ENCODE measurements at places on chromosomes 3 and 15.

GRCh38 chr3:59862686-59863085, 812.9 kb upstream of the CFAP20DC start:
- no peak for DNase-seq

DNA sequence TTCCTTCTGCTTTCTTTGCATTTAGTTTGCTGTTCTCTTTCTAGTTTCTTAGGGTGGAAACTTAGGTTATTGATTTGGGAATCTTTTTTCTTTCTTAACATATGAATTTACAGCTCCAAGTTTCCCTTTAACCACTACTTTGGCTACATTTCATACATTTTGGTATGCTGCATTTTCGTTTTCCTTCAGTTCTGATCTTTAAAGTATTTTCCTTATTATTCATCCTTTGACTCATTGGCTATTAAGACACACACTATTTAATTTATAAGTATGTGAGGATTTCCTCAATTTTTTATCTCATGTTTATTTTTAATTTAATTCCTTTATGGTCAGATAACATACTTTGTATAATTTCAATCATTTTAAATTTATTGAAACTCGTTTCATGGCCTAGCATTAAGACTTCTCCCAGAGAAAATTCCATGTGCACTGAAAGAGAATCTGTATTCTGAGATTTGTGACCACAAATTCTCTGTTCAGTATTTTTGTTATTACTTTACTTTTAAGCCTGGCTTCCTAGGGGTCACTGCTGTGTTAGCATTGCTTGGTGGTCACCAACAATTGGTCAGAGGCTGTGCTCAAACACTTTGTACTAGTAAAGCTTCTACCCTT, 87.7 kb downstream of the CFAP20DC start:
- DNase-seq, result no peak

DNA sequence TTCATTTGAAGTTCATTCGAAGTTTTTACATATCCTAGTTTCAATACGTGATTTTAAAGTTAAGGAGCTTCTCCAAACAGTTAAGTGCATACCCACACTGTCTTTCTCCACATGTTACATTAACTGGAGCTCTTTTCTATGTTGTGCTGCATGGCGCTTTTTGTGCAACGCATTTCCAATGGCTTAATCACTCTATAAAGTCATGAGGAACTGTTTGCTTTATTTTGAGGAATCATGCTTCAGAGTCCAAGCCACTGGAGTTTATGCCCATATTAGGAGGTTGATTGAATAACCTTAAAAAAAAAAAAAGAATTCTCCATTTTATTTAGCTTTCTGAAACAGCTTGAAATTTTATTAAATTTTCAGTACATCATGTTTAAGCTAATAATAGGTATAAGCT, 109.4 kb upstream of the MBNL1 start:
- no peak for DNase-seq

- no peak for DNase-seq
Measured at GRCh38 chr3:148600440-148600839, 97.3 kb upstream of the AGTR1 start.

DNA sequence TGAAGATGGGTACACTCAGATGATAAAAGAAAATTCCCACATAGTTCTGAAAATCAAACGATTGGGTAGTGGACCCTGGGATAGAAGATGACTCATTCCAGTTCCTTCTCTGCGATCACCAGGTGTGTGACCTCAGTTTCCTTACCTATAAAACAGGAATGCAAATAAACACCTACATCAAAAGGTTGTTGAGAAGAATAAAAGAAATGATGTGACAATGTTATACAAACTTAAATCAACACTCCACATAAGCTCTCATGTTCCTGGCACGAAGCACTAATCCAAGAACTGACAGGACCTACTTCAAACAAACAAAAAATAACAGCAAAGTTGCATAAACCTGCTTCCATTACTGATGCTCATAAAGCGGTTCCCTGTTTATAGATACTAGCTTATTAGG, 69.2 kb downstream of the RORA start:
- peak; percentile 28 for DNase-seq

DNA sequence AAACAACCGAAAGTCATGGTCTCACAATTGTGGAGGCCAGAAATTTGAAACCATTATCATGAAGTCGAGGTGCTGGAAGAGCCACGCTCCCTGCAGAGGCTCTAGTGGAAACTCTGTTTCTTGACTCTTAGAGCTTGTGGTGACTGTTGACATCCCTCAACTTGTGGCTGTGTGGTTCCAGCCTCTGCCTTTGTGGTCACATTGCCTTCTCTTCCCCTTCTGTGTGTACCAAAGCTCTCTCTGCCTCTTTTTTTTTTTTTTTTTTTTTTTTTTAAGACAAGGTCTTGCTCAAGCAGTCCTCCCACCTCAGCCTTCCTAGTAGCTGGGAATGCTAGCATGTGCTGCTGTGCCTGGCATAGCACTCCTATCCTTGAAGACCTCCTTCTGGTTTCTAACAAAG, 48.7 kb upstream of the CRTC3 start:
- DNase-seq, result no peak

DNA sequence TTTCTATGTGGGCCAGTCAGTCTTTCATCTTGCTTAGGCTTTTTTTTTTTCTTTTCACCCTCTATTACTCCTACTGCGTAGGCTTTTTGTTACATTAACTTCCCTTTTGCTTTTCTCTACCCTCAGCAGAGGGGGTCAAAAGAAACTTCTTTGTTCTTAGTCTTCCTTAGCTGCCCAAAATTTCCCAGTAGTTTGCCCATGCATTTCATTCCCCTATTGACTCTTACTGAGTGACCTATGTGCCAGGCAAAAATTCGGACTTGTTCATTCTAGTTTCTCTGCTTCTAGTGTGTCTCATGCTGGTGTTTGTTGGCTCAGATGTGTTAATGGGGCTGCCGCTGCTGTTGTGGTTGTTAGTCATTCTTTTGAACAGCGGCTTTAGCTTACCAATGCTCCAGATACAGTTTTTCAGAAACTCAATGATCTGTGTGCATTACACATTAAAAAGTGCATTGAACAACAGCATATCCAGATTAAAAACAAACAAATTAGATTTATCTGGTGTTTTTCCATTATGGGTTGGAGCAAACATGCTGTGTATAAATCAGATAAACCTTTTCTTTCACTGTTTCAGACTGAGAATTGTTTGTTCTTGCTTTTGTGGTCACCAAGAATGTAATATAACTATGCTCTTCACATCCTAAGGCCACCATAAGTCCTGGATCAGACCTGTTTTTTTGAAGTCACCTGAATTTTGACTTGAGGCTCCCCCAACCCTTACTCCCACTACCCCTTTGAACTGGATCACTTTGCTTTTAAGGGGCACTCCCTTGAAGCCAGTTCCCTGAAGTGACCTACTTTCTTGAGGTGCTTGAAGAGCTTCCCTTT, 43.1 kb downstream of the PDE8A start:
- no peak for DNase-seq

GRCh38 chr3:106206613-106207012, 337.8 kb upstream of the CBLB start:
- DNase-seq, result no peak

DNA sequence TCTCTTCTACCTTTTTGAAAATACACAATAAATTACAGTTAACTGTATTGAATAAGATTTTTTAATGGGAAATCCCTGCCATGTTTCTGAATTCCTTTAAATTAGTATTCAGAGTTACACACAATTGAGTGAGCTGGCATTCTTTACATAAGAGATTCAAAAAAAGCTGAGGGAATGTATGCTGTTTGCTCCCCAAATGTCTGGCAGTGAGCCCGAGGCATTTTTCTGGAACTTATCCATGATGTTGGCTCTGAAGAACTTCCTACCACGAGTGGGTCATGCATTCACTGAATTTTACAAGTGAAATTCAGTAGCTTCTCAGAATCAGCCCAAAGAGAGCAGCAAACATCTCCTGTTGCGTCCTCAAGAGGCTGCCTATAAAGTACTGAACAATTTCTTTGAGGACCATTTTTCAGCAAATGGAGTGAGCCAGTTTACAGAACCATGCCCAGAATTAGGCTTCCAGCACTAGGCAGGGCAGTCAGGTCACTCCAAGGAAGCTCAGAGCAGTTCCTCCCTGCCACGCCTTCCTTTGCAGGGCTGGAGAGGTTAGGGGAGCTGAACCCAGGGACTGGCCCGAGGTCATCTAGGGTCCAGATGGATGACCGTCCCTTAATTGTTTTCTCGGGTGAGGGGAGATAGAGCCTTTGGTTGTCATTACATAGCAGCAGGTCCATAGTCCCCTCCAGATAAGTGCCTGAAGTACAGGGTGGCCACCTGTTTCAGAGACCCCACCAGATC, 21.2 kb downstream of the GABRA5 start:
- DNase-seq, result no peak

GRCh38 chr15:42133886-42134502, 22.4 kb downstream of the PLA2G4F start:
- peak; percentile 42 for DNase-seq

DNA sequence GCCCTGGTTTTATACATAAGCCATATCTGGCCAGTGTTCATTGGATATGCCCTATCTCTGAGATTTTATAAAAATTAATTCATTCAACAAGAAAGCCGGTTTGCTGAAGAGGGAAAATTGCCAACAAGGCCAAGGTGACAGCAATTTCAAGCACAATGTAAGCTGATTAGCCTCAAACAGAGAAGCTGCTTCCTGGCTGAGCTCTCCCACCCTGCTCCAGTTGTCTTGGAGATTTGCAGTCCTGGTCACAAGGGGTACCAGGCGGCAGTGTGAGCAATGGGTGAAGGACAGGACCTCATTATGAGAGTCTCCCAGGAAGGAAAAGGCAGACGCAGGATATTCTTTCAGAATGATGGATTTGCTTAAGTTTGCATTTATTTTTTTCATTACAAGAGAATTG, 5.4 kb upstream of the THSD4 start:
- no peak for DNase-seq

DNA sequence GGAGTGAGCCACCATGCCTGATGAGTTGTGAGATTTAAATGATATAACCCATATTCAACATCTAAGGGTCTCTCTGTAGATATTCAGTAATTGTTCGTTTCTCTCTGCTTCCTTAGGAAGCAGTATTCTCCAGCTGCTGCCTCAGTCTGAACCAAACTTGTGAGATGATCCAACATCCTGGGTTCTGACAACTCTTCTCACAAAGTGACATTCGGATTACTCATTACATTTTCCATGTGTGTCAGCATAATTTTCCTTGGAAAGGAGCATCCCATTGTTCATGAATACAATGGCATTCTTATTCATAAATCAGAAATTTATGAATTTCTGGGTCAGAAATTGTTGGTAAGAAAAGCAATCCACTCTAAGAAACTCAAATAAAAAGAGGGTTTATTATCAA, 15.0 kb upstream of the SEC22A start:
- no peak for DNase-seq

- no peak for DNase-seq
Measured at GRCh38 chr15:44861439-44861910, 95.0 kb upstream of the TERB2 start.

DNA sequence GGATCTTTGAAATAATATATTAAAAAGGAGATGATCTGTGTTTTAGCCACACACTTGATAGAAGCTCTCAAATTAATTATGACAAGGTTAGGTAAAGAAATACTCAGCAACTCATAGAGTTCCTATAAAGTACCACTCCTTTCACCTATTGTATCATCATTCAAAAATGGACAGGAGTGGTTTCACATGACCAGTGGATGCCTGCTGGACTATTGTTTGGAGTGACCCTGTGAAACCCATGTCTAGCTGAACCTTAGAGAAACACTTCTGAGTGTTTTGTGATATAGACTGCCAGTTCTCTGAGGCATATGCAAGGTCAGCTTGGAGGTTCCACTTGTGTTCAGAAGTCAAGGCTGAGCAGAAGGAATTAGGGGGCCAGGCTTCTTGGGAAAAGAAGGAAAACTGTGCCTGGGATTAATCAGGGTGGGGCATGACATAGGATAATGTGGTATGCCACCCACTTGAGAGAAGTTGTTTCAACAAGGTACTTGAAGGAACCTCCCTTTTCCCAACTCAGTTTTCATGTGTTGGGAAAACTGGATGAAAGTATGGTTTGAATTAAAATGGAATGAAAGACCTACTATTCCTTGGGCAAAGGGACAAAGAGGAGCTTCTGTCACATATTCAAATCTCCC, 15.4 kb downstream of the PARP14 start:
- DNase-seq, result no peak

DNA sequence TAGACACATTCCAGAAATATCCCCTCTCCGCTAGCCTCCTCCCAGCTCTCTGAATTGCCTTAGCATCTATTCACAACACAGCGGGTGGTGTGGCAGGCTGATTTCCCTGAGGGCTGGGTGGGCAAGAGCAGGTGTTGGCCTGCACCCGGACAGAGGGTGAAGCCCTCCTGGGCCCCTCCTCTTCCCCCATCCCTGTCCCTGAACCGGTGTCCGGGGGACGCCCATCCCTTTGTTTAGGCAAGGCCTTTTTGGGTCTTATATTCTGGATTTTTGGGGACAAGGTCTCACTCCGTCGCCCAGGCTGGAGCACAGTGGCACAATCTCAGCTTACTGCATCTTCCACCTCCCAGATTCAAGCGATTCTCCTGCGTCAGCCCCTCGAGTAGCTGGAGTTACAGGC, 55.2 kb upstream of the KLHL25 start:
- no peak for DNase-seq

DNA sequence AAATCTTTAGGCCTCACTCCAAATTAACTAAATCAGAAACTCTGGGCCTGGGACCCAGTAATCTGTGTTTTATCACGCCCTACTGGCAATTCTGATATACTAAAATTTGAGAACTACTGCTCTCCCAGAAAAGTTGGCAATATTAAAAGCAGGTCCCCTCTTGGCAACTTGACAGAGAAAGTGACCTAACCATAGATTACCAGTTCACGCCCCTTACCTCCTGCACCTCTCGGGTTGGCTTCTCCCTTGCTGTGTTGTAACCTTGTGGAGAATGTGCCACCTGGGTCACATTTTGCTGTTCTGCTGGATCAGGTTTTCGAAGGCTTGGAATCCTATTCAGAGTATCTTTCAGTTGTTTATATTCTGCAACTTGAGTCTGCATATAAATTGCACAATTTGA, 59.1 kb downstream of the GOLIM4 start:
- no peak for DNase-seq

GRCh38 chr3:184884359-184885017, 72.5 kb downstream of the VPS8 start:
- DNase-seq, result no peak

GRCh38 chr3:183330881-183331280, 77.8 kb downstream of the B3GNT5 start:
- no peak for DNase-seq

- DNase-seq, result no peak
Measured at GRCh38 chr3:147940405-147941193, 531.4 kb downstream of the ZIC1 start.

GRCh38 chr3:183161552-183162336, 790 bp downstream of the LAMP3 start:
- no peak for DNase-seq

GRCh38 chr15:60397772-60398445, at the start of gene ANXA2:
Gene ANXA2 (minus strand): TSS chr15:60397986. CDS start chr15:60386075, 11,911 bp downstream.
- peak; percentile 95 for DNase-seq

- no peak for DNase-seq
Measured at GRCh38 chr3:184339001-184339400, 1.6 kb downstream of the FAM131A start.

- DNase-seq, result no peak
Measured at GRCh38 chr15:87575896-87576473, 680.6 kb downstream of the NTRK3 start.

- DNase-seq, result peak; percentile 25
Measured at GRCh38 chr3:66195347-66195783, 25.4 kb upstream of the SLC25A26 start.

- DNase-seq, result no peak
Measured at GRCh38 chr3:13748276-13748879, 131.5 kb downstream of the WNT7A start.

Measured in LoVo (cell line).